ENCODE measurements at places on chromosomes 1 and 21. TPM values are rescaled to one million over a fixed set of nuclear protein-coding genes. Genes with fewer than 3 reads are reported as not detected.

HEYL gene
- total RNA-seq, result 1.9 TPM

DNA sequence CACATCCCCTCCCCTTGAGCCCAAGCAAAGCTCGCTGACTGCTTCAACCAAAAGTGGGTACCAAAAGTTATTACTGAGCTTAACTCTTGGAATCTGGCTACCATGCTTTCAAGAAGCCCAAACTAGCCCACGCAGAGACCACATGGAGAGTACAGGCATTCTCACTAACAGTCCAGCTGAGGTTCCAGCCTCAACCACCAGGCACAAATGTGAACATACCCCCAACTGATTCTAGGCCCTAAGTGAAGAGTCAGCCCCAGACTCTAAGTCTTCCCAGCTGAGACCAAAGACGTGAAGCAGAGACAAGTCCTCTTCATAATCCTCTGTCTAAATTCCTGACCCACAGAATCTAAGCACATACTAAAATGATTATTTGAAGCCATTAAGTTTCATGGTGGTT lies 36.8 kb downstream of the EVI5 start:
- DNase-seq, result no peak

DNA sequence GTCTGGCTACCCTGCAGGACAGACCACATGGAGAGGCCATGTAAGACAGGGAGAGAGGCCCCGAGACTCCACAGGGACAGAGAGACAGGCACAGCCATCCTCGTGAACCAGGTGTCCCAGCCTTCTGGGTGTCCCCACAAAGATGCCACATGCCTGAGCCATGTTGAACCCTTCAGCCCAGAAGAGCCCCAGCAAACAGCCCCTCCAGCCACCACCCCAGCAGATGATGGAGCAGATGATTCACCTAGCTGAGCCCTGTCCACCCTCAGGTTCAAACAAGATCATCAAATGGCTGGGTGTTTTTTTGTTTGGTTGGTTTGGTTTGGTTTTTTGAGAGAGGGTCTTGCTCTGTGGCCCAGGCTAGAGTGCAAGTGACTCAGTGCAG lies 78.7 kb downstream of the DHRS3 start:
- no peak for DNase-seq

ASAP3 gene
- total RNA-seq, result 16.7 TPM

DNA sequence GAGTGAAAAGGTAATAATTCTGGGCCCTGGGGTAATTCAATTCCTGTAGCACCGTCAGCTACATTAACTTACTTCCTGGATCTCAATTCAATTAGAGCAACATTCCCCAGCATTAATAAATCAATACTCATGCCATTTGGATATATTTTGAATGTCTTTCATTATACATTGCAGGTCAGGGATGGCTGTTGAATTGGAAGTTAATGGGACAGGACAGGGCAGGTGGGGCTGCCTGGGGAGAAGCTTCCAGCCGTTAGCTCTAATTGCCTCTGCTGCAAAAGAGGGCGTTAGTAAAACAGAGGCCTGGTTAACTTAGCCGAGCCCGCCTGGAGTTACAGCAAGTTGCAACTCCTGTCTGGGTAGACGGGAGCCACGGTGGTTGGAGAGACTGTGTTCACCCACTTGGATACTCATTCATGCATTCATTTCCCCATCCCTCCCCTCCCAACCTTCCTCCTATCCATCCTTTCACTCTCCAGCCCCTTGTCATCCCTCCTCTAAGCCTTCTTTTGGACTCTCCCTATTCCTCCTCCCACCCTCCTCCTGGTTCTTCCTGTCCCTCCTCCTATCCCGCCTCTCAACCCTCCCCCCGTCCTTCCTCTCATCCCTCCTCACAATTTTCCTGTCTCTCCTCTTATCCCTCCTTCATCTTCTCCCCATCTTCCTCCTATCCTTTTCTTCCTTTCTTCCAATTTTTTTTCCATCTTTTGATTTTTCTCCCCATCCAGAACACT lies 137.6 kb upstream of the RUNX3 start:
- DNase-seq, result no peak

- DNase-seq, result no peak
These were observed 94.5 kb downstream of the GLIS1 start for GRCh38 chr1:53644496-53644895.

DNA sequence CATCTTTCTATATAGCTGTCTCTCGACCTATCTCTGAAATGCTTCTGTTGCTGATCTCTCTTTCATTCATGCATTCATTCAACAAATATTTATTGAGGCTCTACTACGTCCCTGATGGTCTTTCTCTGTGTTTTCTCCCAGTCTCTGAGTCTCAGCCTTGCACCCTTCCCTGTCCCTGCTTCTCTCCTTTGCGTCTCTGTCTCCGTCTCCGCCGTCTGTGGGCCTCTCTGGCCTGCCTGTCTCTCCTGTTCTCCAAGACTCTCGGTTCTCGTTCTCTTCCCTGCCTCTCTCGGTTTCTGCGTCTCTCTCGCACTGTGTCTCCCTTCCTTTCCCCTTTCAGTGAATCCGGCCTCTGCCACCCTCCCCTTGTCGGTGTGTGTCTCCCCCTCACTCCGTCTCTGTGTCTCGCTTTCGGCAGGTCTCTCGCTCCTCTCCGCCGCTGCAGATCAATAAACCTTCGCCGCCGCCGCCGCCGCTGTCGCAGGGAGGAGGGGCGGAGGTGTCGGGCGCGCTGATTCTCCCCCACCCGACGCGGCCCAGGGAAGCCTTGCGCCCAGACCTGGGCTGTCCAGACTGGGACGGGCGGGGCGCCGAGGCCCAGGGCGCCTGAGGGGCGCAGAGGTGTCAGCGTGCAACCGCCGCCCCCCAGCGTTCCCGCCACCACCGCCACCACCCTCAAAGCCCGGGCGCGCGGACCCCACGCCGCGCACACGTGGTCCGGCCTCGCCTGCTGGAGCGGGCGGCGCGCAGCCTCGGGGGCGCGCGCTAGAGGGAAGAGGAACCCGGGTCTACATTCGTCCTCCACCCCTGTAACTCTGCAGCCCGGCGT lies 3.0 kb downstream of the EFNA3 start:
- no peak for DNase-seq

KPRP gene
- total RNA-seq, result not detected

DNA sequence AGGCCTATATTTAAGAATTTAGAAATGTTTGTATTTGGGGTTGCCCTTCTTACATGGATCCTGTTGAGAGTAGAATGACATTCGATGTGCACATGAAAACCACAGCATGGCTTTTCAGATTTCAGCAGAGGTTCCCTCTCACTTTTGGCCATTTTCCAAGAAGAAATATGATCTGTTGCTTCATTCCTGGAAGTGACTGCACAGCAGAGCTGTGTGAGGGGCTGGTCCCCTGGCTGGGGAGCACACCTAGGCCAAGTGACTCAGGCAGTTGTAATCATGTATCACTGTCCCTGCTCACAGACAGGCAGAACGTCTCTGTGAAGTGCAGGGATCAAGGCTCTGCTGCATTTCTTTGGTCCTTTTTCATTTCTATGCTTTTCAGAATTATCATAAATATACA lies 32.3 kb downstream of the AGT start:
- DNase-seq, result no peak

DNA sequence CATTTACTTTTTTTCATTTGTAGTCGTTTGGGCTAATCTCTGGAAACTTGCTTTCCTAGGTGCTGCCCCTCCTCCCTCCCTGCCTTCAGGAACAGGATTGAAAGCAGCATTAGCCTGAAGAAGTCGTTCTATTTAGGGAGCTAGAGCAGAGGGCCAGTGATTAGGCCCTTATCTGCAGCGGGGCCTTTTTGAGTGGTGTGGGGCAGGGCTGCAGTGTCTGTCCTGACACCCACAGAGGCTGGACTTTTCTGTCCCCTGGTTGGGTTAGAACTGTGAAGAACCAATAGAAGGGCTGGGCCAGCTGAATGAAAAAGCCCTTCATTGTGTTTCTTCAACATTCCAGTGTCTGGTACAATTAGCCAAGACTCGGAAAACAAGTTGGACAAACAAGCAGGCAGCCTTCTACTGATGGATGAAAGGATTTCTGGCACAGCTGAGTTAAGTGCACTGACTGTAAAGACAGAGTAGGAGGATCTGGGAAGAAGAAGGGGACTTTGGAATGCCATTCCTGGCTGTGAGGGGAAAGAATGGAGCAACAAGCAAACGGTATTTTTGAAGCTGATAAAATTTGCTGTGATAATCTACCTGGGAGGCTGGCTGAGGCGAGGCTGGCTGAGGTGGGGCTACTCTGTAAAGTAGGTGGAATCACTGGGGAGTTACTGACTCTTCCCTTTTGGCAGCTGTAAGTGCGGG lies 9.7 kb downstream of the MACF1 start:
- DNase-seq, result no peak

GRCh38 chr1:29713857-29714256 lies 477.5 kb downstream of the PTPRU start:
- DNase-seq, result no peak

GRCh38 chr1:47664356-47664755 lies 226.5 kb downstream of the FOXD2 start:
- peak; percentile 24 for DNase-seq
